ENCODE measurements at places on chromosomes 1 and 21.

- no peak for DNase-seq
Measured at GRCh38 chr1:111618081-111618480, 1.5 kb upstream of the RAP1A start.

DNA sequence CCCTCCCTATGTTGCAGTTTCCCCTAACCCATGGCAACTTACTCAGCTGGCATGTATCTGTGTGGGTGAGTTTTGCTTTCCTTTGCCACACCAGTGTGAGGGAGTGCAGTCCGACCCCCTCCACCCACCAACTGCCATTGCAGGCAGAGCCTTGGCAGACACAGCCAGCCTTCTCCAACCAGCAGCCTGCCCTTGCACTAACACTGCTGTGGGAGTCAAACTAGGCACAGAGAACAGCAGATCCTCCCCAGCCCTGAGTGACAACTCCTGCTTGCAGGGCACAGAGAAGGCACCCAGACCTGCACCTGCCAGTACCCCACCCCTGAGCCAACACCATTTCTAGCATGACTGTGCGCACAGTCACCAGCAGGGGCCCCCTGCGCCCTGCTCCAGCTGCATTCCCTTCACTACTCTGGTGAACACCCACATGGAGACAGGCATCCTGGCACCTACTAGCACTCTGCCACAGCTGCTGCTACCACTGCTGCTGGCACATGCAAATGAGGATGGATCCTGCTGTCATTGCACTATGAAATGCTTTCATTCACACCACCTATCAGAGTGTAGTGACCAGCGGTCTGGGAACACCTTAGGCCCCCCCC lies 98.4 kb downstream of the MAGI3 start:
- DNase-seq: no peak

DNA sequence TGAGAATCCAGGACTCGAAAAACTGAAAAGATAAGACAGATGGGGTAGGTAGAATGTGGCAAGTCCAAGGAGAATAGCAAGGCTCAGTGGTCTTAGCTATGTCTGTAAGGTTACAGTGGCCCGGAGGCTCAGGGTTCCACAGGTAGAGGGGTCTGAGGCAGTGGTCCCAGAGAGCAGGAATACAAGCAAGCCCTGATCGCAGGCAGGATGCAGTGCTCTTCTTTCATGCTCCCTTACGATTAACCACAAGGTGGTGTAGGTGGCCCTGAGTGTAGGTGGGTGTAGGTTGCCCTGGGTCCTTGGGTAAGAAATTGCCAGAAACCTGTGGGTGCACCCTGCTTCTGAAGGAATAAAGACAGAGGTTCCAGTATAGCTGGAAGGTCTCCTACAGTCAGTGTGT lies 99.1 kb upstream of the RAB3GAP2 start:
- DNase-seq: no peak

DNA sequence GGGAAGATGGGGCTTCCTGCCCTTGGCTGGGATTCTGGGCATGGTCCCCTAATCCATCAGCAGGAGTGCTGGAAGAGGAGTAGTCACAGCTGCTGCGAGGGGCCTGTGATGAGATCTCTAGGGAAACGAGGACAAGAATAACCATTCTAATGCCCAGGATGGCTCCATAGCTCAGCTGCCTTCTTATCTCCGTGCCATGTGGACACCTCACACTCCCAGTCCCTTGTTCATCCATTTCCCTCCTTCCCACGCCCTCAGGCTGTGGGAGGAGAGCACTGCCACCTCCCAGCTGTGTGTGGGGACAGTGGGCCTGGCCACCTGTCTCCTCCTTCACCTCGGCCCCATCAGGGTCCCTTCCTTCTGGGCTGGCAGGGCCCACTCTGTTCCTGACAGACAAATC lies 16.1 kb upstream of the ETV3 start:
- no peak for DNase-seq

DNA sequence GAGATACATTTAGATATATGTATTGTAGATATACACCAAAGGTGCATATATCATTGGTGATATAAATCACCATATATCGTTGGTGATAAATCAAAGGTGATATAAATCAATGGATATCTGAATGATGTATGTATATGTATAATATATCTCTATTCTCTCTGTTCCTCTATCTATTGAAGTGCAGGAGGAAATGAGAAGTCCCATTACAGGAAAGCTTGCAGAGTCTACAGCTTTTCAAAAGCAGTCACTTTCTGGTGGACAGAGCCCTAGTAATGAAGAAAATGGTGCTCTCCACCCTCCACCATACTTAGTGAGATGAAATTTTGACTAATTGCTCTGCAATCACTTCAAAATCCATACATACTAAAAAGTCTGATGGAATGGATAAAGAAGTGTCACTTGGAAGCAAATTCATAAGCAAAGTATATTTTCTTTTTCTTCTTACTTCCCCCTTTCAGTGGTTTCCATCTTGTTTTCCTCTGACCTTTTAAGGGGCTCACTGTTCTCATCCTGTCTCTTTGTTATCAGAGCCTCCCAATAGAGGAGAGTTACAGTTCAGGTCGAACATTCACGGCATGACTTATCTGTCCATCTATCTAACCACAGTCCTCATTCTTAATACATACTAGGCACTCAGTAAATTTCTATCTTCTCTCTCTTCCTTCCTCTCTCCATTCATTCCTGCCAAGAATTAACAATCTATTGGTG lies 227.2 kb downstream of the KCNJ6 start:
- DNase-seq: no peak

DNA sequence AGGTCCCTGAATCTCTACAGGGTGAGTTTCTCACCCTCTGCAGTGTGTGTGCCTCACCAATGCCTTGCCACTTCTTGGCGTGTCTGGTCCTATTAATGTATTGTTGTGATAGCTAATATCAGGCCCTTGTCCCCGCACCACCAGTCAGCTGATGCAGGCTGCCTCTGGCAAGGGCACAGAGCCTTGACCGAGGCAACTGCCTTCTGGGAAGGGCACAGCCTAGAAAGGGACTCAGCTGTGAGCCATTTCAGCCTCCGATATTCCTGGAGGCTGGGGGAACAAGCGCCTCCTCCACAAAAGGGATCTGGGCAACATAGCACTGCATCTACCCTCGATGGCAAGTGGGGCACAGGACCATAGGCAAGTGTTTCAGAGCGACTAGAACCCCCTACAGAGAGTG lies 27.0 kb downstream of the IL10RB start:
- no peak for DNase-seq

- DNase-seq: peak; percentile 65
Measured at GRCh38 chr1:234840843-234841242, 230.9 kb upstream of the IRF2BP2 start.

DNA sequence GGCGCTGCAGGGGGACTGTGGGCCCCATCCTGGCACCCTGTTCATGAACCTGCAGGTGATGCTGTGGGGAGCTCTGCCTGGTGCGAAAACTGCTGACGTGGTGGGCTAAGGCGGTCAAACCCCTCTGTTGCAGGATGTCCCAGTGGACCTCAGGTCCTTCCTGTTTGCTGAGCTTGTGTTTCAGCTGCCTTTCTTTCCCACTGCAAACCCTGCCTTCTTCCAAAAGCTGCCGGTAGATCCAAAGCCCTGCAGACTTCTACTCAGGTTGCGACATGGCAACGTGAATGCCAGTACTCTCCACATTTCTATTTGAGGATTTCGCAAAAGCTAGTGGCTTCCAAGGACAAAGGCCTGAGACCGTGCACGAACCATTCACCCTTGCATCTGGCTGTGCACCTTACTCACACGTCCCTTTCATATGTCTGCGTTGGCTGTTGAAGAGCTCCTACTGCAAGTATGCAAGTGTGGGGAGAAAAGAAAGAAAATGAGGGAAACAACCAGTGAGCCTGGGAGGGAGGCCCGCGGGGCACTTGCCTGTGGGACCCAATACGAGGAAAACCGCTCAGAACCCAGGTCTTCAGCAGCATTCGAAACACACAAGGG lies 6.2 kb upstream of the RRP1 start:
- DNase-seq: no peak

DNA sequence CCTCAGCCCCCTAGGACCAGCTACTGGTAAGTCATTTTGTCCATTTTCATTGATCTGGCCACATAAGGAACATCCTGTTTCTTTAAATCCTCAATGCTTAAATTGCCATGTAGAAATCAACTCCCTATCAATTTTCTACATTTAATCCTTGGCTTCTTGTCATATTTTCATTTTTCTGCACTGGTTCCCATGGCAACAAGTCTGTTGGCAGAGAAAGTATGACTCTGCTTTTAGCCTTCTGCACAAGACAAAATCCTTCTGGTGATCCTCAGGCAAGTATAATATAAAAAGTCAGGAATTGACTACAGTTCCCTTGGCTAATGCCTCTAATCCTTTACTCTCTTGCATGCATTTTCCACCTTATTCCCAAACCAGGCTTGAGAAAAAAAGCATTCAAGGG lies 65.0 kb downstream of the LRRC40 start:
- DNase-seq: no peak

GRCh38 chr1:187443939-187444338 lies 615.2 kb downstream of the PLA2G4A start:
- DNase-seq: no peak

DNA sequence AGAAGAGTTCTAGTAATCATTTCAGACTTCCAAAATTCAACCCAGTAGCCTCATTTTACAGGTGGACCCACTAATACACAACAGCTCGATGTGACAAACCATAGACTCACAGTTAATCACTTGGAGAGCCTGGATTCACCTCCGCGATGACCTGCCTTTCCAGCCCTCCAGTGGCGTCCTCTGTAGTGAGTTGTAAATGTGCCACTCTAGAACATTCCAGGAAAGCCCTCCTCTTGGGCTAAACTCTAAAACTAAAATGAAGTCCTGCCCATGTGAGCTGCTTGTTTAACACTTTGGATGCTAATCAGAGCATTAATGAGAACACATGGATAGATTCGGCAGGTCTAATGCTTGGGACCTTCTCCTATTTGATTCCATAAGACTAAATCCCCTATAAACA lies 140.7 kb downstream of the DHRS3 start:
- no peak for DNase-seq

- no peak for DNase-seq
Measured at GRCh38 chr21:42321231-42321630, 6.0 kb upstream of the TFF3 start.

GRCh38 chr1:198714271-198714670 lies 75.4 kb downstream of the PTPRC start:
- DNase-seq: no peak

DNA sequence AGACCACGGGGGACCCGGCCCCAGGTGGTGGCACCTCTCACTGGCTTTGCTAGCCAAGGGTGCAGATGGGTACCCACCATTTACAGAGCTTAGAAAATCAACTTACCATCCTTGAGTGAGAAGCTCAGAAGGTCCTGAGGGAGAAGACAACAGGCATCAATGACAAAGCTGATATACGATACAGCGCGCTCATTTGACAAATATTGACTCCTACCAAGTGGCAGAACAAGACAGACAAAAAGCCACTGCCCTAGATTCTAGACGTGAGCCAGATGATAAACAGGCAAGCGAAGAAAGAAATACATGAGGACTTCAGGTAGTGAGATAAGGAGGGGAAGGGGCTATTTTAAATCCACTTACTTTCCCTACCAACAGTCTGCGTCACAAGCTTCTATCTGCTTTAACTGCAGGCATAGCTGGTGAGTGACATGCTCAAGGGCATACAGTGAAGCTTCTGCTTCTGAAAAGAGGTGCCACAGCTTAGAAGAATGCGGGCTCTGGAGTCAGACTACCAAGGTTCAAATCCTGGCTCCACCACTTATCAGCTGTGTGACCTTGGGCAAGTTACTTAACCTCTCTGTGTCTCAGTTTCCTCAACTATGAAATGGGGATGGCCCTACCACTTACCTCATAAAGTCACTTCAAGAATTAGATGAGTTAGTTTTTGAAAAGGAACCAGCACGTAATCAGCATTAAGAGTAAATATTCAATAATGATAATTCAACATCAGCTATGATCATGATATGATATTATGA lies 29.1 kb downstream of the TMCO4 start:
- DNase-seq: no peak

- DNase-seq: no peak
Measured at GRCh38 chr1:242205622-242206489, 207.0 kb upstream of the MAP1LC3C start.

- no peak for DNase-seq
Measured at GRCh38 chr1:40053138-40053887, 12.8 kb downstream of the CAP1 start.

GRCh38 chr1:164733070-164733469 lies 174.1 kb downstream of the PBX1 start:
- no peak for DNase-seq

DNA sequence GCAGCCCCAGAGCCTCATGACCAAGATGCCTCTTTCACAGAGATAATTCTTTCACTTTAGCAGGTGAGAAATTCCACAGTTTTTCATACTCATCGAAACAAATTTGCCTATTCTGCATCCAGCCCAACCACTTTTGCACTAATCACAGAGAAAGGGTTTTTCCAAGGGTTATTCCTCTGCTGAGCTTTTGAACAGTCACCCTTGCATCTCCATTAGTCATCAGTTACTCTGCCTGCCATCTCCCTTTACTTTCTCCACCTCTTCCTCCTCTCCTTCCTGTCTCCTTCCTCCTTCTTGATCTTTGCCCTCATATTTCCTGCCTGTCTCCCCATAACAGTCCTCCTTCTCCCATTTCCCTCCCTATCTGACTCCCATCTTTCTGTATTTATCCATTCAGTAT lies 43.9 kb downstream of the FH start:
- DNase-seq: no peak

GRCh38 chr1:50156241-50157010 lies 47.7 kb downstream of the ELAVL4 start:
- no peak for DNase-seq

DNA sequence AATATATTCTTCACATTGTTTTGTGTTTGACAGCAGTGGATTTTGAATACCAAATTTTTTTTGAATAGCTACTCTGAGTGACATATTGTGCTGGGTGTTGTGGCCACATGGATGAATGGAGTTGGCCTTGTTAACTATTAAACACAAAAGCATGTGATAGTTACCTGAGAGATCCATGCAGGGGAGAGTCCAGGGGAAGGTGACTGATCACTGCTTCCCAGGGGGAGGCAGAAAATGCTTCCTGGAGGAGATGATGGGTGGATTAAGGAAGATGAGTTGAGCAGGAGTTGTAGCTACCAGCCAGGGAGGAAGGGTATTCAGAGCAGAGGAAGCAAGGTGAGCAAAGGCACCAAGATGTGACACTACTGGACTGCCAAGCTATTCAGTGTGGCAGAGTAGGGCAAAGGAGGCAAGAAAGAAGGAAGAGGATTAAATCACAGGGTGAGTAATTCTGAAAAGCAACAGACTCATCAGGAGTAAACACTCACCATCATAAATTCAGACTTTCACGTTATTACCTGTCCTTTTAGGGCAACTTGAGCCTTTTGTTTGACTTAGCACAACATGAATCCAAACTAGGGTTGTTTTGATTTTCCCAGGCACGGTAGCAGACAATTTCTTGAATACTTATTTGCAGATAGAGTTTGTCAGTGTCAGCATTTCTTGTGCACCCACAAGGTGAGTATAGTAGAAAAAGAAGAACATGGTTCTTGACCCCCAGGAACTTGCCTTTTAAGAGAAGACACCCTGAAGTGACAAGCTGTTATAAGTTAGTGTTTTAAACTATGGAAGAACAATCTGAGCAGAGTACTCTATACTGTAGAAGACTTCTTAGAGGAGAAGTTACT lies 4.2 kb downstream of the CD46 start:
- no peak for DNase-seq

All from T1000 (cell line).